ENCODE measurements at places on chromosomes 3 and 15.

DNA sequence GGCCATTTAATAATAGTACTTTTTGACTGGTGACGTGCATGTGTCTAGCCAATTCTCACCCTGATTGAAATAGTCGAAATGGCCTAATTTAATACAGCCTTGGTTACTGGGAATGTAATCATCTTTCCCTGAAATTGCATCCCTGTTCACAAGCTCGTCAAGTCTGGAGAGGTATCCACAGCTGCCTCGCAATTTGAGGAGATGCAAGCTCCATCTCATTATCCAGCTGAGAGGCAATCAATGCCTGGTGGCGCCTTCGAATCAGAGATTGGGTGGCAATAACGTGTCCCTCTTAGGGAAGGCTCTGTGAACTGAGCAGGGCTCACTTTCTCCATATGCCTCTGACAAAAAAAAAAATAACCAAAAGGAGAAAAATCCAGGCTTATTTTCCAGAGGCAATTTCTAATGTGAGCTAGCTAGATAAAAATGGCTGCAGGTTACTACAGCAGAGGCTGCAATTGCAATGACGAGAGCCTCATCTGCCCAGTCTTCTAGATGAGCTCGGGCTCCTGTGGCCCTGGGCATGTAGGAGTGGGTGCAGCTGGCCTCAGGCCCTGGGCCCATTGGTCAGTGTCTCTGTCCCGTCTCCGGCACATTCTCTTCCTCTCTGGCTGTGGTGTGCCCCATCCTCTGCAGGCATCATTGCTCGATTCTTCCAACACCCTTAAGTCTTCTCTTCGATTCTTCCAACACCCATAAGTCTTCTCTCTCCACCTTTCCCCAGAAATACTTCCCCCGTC, 487.5 kb downstream of the GABRG3 start:
- no peak for DNase-seq

DNA sequence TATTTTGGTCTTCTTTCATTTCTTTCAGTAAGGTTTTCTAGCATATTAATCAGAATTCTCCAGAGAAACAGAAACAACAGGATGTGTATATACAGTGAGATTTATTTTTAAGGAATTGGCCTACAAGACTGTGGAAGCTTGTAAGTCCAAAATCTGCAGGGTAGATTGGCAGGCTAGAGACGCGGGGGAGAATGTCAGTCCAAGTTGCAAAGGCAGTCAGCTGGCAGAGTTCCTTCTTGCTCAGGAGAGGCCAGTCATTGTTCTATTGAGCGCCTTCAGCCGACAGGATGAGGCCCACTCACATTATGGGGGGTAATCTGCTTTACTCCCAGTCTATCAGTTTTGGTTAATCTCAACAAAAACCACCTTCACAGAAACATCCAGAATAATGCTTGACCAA, 133.4 kb upstream of the UBE3A start:
- DNase-seq = no peak

DNA sequence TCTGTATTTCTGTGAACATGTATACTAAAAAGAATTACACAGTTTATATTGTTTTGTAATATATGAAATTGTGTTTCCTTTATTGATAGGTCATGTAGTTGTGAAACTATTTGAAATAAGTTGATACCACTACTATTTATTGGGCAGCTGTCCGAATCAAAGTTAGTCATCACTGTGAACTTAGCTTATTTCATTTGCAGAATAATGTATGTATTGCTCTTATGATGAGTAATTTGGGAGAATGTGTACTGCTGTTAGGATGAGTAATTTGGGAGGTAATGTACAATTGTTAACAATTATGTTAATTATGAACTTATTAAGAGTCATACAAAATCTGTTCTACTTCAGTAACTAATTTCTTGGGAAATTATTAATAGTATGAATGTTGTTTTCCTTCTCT, 22.2 kb downstream of the FXR1 start:
- DNase-seq = no peak

- no peak for DNase-seq
Observed at GRCh38 chr3:139302084-139302800, 41.6 kb upstream of the MRPS22 start.

DNA sequence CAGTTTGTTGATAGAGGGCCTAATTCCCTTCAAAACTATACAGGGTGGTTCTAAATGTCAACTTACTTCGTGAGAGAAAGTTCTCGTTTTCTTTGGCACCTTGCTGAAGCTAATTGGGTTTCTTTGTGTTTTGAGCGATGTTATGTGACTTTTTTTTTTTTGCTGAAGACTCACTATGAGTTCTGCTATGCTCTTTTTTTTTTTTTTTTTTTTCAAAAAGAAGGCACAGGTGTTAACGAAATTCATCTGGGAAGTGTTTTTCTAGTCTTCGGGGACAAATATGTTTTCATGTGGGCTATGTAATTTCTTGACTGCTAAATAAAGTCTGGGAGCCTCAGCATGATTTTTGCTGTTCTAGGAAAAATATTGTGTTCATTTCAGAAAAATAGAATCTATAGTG, 81.5 kb downstream of the PEX5L start:
- DNase-seq = no peak

- DNase-seq = no peak
Observed at GRCh38 chr3:123337948-123338619, 110.8 kb downstream of the ADCY5 start.

DNA sequence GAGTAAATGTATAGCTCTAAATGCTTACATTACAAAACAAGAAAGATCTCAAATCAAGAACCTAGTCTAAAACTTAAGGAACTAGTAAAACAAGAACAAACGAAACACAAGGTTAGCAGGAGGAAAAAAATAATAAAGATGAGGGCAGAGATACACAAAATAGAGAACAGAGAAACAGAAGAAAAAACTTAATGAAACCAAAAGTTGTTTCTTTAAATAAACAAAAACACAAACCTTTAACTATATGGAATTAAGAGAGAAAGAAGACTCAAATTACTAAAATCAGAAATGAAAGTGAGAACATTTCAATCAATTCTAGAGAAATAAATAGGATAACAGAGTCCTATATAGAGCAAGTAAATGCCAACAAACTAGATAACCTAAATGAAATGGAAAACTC, 59.6 kb downstream of the DLG1 start:
- no peak for DNase-seq

DNA sequence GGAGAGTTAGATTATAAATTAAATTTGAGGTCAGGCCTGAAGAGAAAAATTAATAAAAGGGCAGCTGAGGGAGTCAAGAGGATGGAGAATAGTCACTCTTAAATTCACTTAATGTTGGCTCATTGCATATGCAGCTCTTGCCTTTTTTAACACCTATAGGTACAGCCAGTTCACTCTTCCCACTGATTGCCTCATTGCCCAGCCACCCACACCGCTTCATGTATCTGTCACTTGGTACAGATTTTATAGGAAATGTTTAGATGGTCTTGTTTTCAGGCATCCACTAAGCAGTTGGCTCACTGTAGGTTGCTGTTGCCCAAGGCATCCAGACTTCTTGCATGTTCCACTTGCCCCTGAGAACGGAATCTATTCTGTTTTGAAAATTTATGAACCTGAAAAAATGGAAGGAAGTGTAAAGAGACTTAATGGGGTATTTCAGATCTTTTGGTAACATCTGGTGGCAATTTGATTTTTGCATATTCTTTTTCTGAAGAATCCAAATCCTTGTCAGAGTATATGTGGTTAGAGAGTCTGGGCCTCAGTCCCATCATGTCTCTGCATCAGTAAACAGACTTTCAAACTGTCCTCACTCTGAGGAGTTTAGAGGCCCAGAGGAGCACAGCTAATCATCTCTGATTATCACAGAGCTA, 151.9 kb downstream of the RBPMS2 start:
- DNase-seq = peak; percentile 49

DNA sequence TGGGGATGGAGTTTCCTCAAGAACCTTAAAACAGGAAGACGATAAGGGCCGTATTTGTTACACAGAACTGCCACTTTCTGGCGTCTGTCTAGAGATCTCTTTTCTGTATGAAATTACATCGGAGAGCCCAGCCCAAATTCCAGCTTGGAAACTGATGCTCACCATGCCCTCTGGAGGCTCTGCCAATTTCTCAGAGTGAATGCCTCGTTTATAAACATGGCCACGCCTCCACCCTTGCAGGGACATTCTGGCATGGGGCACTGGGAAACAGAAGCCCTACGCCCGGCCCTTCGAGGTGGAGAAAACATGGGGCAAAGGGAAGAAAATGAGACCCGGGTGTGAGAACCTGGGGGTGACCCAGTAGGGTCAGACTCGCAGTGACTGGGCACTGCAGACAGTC, 53.4 kb upstream of the SEC13 start:
- no peak for DNase-seq

DNA sequence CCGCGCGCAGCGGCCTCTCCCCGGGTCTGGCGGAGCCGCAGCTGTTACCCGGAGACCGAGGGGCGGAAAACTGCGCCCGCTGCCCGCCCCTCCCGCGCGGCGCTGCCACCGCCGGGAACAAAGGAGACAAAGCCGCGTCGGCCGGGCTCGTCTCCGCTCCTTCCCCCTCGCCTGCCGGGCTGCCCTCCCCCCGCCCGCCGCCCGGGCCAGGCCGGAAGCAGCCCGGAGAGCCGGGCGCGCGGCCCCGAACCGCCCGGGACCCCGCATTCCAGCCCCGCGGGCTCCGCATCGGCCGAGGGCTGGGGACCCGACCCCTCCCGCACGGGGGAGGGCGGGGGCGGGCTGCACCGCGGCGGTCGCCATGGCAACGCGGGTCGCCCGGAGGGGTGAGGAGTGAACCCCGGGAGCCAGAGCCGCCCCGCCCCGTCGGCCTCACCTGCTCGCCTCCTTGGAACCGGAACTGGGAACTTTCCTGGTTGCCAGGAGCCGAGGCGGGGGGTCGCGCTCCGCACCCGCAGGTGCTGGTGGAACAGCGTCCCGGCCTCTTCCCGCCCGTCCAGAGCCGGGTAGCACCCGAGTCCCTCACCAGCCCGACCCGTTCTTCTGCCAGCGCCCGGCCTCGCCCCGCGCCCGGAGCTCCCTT, 448 bp downstream of the PLXNB1 start:
- peak; percentile 64 for DNase-seq

GRCh38 chr15:80604583-80605575, 90.2 kb upstream of the ABHD17C start:
- no peak for DNase-seq

GRCh38 chr15:55549305-55549704, 38.8 kb downstream of the PYGO1 start:
- no peak for DNase-seq

GRCh38 chr3:193948459-193948858, 187.5 kb upstream of the HES1 start:
- DNase-seq = no peak

- peak; percentile 65 for DNase-seq
Observed at GRCh38 chr3:114308830-114309229, 15.0 kb downstream of the TIGIT start.

- DNase-seq = no peak
Observed at GRCh38 chr15:88509321-88509720, 37.2 kb downstream of the DET1 start.

- no peak for DNase-seq
Observed at GRCh38 chr3:7400360-7400759, 539.4 kb downstream of the GRM7 start.

DNA sequence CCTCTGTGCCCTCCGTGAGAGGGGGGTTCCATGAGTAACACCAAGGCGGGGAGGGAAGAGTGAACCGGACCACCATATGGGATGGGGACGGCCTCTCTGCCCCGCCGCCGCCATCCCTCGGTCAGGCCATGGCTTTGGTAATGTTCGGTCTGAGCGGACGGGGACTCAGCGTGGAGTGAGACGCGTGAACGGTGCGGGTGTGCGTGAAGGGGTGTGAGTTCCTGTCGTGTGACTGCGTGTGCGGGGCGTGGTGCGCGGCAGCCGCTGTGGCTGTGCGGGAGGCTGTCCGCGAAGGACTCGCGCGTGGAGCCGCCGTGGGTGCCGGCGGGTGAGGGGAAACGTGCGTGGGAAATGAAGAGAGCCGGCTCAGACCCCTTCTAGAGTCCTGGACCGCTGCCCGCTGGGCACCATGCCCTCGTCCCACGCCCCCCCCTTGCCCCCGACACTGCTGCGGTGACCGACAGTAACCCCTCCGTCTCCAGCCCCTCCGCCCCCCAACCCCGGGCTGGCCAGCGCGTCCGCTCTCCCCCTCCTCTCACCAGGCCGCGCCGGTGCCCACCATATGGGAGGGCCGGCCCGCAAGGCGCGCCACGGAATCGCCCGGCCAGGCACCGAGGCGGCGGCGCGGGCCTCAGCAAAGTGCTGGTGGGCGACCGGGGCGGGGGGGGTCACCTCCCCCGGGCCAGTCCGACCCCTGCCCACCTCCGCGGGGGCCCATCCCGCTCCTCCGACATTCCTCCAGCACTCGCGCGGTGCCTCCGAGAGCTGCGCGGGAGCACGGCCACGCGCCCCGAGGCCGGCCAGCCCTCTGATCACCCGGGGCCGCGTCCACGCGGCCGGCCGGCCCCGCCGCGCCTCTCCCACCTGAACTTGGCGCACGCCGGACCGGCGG, 589 bp downstream of the KLF15 start:
- peak; percentile 8 for DNase-seq

DNA sequence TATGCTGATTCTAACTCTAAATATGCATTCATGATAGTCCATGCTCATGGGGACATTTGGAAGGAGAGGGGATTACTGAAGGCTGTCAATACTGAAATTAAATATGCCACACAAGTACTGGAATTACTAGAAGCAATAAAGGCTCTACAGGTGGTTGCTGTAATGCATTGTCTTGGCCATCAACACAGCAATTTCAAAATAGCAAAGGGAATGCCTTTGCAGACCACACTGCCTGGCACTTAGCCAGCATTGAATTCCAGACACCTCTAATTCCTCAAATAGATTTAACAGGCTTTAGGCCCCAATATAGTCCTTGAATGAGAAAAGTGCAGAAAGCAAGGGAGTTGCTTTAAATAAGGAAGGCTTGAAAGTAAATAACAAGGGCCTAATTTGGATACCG, 115.8 kb upstream of the PLCL2 start:
- no peak for DNase-seq

DNA sequence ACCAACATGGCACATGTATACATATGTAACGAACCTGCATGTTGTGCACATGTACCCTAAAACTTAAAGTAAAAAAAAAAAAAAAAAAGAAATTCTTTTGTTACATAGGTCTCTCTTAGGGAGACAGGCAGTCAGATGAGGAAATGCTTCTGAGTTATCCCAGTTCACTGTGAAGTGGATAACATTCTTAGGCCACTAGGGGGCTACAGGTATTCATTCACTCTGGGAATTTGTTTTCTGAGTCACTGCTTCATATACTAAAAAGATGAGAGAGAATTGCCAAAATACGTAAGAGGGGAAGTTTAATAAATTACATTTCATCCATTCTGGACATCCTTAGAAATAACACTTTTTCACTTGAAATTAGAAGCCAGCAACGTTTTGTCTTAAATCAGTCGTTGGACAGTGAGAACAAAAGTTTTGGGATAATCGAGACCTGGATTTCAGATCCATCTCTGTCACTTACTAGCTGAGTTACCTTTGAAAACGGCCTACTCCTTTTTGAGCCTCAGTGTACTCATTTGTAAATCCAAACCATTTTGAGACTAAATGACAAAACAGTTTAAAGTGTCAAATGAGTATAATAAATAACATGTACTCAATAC, 738.4 kb upstream of the ALCAM start:
- DNase-seq = no peak

DNA sequence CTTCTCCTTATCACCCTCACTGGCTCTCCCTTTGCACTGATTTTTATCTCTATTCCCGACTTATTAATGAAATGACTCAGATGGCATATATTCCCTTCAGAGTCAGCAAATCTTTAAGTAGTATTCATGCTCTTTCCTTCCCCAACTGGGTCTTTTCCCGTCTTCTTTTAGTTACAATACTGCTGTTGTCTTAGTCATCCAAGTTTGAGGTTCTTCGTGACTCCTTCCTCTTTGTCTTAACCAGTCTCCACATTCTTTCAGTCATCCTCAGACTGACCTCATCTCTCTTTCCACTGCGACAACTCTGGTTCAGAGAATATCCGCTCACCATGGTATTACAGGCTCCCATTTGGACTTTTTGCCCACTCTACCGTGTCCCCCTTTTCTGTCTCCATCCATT, 12.4 kb downstream of the WDR5B start:
- no peak for DNase-seq

Measured in activated T-cell treated with anti-CD3 and anti-CD28 coated beads, Interleukin-2, amount 50 U/mL, for 72 hours (primary cell).